NCI-H446 treated with DMSO at 0.1 percent for 48 hours (cell line): ENCODE measurements at places on chromosomes 16 and 17.
A peak's percentile ranks its signal among the peaks of the same experiment; 100 is the strongest.

GRCh38 chr16:77897831-77898605 lies 109.7 kb downstream of the VAT1L start:
- DNase-seq = no peak

- DNase-seq = peak; percentile 24
Observed at GRCh38 chr17:700504-701094, 14.0 kb downstream of the VPS53 start.

DNA sequence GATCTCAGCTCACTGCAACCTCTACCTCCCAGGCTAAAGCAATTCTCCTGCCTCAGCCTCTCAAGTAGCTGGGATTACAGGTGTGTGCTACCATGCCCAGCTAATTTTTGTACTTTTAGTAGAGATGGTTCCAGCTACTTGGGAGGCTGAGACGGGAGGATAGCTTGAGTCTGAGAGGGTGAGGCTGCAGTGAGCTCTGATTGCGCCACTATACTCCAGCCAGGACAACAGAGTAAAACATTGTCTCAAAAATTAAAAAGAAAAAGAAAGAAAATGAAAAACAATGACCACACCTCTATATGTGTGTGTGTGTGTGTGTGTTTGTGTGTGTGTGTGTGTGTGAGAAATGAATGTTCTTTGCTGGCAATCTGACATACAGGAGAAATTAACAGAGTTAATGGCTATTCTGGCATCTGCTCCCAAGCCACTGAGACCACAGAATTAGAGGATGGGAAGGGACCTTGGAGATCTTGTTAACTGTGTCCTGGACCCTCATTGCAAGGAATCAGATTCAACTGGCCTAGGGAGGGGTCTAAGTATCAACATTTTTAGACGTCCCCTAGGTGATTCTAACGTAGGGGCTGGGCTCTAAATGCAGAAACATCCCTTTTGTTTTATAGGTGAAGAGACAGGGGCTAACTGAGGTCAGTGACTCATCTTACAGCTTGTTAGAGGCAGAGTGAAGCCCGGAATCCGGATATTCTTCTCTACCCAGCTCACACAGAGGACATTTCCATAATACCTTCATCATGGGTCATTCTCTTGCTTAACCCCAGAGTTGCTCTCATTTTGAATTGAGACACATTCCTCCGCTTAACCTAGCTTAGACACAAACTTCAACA lies 16.4 kb upstream of the MARCHF10 start:
- DNase-seq = no peak

DNA sequence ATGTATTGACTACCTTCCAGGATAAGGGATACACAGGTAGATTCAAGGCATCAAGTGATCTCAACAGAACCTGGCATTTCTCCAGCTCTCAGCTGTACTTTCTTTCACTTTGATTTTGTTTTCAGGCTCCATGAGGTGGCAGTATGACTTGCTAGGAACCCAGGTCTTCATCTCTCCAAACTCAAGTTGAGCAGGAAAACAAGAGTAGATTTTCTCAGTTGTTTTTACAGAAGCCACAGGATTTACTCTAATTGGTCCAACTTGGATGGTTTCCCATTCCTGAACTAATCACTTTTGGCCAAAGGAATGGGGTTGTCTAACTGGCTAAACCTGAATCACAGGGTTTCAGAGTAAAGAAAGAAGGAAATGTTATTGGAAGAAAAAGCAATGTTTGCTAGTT lies 146.6 kb downstream of the TRIM37 start:
- peak; percentile 47 for DNase-seq

- DNase-seq = no peak
Observed at GRCh38 chr16:4285167-4285566, 12.3 kb upstream of the TFAP4 start.

DNA sequence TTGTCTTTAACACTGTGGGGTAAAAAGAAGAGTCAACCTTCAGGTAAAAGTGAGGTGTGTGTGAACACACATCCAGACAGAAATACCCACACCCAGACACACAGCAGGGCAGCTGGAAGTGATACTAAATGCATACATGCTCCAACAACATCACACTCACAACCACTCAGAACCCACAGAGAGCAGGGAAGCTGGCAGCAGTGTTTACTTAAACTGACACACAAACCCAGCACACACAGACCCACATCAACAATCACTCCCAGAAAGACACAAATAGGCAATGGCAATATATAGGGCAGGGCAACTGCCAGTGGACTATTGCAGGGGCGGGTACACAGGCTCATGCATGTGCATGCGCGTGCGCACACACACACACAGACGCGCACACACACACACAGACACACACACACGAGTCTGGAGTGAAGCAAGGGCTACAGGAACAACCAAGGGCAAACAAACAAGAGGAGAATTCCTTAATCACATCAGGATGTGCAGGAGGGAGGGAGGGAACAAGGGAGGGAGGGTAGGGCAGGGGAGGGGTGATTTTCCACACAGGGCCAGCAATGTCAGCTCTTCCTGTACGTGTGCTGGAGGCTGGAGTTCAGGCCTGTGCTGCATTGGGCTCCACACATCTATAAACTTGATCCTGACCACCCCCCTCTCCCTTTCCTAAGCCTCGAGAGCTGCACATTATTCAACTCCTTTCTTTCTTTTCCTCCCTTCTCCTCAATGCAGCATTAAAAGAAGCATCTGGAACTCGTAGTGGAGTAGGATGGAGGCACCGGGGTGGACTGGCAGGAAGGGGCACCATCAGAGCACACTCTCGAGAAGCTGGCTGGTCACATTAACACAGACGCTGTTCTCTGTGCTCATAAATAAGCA lies 30.1 kb downstream of the HIC1 start:
- DNase-seq = no peak

DNA sequence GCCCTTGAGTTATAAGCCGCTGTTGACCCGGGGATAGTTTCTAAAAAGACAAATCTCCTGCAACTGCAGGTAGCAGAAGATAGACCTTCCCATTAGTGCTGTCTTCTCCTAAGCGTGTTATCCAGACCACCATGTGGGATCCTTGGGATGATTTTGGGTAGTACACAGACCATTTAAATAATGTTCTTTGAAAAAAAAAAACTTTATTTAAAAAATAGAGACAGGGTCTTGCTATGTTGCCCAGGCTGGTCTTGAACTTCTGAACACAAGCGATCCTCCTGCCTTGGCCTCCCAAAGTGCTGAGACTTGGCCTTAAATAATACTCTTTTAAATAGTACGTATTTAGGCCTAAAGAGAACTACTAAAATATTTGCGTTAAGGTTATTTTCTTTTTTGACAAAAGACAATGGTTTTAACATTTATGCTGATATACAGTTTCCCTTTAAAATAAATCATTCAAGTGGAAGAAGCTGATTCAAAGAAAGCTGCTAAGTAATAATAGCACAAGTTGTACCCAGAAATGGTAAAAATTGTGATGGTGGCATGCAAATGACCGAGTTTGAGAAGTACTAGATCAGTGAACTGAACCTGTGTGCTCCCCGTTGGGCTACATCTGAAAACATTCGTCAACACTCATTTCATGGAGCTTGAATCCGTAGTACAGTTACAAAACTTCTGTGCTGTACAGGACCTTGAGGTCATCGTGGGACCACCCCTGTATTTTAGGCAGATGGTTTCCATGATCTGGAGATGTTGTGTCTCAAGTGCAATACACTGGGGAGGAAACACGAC lies 24.0 kb downstream of the SMARCE1 start:
- DNase-seq = no peak
